Stimulated activated CD8-positive, alpha-beta memory T cell treated with anti-CD3 and anti-CD28 coated beads, Interleukin-15, amount 100 ng/mL, for 4 hours (primary cell): ENCODE measurements at places on chromosomes 2 and 18.

GRCh38 chr2:203688798-203689197 is 17.6 kb upstream of the CD28 start:
- no peak for DNase-seq

- DNase-seq: no peak
Measured at GRCh38 chr18:78583739-78584458, 395.7 kb upstream of the SALL3 start.

DNA sequence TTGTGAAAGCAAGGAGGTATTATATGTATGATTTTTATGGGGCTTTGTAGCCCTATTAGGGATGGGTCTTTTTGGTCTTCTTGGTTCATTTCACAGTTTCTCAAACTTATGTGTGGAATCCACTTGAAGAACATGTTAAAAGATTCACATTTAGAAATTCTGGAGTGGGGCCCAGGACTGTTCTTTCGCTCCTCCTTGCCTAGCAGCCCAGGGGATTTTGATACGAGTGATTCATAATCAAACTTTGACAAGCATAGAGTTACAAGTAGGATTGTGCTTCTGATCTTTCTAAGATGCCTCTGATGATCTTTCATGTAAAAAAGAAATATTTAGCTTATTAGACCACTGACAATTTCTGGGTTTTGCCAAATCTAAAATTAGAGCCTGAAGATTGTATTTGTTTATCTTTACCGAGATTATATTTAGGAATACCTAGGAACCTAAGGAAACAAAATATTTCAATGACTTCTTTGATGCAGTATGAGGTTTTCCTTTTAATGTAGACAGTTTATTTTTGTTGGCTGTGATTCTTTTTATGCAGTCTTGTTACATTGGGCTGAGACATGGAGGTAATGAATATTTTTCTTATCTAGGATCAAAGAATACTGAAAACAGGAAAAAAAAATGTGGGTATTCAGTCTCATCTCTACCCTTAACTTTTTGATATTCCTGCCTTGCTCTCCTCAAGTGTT is 324.0 kb downstream of the PARD3B start:
- DNase-seq: no peak

DNA sequence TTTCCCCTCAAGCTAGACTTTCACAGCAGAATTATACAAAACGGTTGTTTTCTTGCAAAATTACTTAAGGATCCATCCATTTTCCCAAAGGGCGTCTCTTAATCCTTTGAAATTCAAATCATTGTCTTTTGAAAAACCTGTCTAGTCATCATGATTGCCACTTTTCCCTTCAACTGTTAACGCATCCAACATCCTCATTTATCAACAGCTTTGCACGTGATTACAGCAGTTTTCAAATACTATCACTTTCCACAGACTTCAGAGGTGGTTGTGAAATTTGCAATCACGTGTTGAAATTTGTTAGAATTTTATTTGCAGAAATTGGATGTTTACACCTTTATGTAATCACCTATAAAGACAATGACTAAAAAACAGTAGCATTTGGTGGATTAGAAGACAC is 304.4 kb upstream of the SLC39A10 start:
- no peak for DNase-seq

DNA sequence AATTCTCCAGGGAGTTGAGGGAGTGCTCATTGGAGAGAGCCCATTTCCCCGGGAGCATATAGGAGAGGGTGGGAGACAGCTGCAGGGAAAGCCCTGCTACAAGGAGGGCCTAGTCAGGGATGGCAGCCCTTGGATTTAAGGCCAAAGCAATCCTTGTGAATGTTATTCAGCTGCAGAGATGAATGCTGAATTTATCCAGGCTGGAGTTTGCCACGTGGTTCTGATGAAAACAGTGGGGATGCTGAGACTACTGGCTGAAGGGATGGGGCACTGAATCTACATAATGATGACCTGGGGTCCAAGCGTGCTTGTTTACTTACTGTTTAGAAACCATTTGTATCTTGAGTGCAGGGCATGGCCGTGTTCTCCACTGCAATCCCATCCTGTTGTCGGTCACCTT is 35.6 kb upstream of the RNF149 start:
- DNase-seq: no peak

DNA sequence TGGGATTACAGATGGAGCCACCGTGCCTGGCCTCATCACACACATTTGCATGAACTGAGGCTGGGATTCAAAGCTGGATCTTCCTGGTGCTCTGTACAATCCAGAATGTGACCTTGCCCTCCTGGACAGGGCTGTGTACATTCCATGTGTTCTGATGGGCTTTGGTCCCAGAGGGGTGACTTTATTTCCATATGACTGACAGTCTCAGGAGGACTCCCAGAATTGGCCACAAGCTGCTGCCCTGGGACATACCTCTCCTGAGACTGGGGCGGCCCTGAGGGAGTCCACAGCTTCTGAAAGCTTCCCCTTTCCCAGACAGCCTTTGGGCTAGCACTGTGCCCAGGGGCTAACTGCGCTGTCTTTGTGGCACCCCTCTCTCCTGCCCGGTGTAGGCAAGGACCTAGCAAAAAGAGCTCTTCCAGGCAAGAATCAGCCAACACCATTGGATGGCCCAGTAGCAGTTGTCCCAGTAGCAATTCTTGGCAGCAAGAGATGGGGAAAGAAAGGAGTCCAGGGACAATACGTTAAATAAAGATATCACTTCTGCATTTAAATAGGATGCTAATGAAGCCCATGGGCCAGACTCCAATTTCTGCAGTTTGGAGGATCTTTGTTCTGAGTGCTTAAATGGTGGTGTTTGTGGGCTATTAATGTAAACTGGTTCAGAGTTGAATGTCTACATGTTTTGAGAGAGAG is 26.4 kb upstream of the ZNF532 start:
- no peak for DNase-seq

- DNase-seq: no peak
Measured at GRCh38 chr2:112758711-112759110, 5.7 kb downstream of the CKAP2L start.

- no peak for DNase-seq
Measured at GRCh38 chr2:199810422-199811171, 40.4 kb downstream of the FTCDNL1 start.

DNA sequence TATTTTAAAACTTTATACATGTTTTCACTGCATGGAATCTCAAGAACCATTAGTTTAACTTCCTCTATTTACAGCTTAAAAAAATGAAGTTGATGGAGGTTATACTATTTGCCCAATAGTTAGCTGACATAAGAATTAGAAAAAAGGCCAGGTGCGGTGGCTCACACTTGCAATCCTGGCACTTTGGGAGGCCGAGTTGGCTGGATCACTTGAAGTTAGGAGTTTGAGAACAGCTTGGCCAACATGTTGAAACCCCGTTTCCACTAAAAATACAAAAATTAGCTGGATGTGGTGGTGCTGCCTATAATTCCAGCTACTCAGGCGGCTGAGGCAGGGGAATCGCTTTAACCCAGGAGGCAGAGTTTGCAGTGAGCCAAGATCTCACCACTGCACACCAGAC is 125.1 kb upstream of the CDH19 start:
- DNase-seq: no peak

DNA sequence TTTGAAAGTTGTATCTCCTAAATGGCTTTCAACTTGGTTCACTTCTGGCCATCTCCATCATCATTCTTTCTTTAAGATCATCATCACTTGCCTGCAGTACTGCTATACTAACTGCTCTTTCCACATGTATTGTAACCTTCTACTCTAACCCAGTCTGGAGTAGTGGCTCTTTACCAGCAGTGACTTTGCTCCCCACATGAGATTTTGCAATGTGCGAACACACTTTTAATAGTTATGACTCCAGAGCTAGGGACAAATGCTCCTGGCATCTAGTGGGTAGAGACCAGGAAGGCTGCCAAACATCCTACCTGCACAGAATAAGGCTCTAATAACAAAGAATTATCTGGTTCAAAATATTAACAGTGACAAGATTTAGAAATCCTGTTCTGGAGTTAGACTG is 243.8 kb downstream of the XIRP2 start:
- no peak for DNase-seq

GRCh38 chr2:234806818-234807217 is 145.0 kb upstream of the SH3BP4 start:
- no peak for DNase-seq

DNA sequence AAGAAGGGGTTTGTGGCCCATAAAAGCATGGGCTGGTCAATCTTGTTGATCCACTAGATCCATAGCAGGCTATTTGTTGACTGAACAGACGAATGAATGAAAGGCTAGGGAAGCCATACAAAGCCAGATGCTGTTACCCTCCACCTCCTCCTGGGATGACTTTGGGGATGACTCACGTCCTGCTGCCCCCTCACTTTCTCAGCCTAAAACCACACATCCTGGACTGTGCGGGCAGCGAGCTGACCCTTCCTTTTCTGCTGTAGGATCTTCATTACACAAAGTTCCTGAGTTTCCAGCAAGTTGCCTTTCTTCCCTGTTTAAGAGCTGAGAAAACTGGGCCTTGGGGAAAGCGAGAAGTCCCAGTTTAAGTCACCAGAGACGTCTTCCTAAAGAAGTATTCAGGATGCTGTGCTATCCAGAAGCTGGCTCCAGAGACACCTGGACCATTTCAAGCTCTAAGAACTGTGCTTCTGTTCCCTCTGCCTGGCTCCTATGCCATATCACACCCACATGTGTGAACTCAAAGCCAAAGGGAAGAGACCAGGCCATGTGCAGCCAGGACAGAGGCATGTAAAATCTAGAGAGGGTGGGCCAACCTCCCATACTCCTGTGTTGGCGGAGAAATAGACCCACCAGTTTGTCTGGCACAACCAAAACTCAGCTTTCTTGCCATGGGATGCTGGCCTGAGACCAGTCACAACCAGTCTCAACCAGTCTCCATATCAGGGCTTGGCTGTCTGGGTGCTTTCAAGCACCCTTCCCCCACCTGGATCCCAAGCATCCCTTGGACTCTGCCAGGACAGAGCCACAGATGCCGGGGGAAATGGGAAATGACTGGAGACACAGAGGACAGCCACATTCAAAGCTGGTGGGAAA is 4.7 kb upstream of the SLC20A1 start:
- DNase-seq: no peak

DNA sequence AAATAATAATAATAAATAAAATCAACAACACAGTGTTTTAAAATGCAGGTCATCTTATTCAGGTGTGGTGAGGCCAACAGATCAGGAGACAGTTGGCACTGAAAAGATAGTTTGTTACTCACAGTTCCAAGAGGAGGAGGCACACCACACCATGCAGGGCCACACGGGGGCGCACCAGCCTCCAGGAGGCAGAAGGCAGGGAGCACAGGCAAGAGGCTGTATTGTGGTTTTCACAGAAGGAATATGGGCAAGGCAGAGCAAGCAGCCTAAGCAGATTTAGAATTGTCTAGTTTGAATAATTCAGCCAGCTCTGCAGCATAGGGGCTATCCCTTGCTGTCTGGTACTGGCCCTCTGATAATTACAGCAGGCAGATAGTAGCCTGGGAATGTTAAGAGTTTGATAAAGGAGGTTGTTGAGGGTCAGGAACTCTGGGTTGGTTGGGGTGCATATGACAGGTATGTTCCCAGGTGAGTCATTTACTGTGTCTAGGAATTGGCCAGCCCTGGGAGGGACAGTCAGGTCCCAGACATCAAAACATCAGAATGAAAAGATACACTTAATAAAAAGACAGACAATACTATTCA is 31.3 kb downstream of the KIAA2012 start:
- DNase-seq: no peak

DNA sequence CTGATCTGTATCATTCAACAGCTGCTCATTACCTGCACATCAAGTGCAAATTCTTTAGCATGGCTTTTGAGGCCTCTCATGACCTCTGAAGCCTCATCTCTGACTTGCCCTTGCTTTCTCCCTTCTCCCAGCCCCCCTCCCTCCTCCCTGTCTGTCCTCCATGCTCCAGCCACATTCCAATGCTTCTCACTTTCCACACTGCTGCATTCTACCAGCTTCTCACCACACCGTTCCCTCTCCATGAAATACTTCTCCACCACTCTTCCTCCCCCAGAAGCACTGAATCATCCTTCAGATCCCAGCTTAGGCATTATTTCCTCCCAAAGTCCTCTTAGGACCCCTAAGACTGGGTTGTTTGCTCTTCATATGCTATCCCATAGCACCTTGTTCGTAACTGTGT is 26.9 kb downstream of the GCG start:
- no peak for DNase-seq

GRCh38 chr2:223587301-223587700 is 14.9 kb downstream of the SCG2 start:
- no peak for DNase-seq
